NCI-H187 treated with DMSO at 0.1 percent for 48 hours (cell line): ENCODE measurements at places on chromosomes 12 and 14.

DNA sequence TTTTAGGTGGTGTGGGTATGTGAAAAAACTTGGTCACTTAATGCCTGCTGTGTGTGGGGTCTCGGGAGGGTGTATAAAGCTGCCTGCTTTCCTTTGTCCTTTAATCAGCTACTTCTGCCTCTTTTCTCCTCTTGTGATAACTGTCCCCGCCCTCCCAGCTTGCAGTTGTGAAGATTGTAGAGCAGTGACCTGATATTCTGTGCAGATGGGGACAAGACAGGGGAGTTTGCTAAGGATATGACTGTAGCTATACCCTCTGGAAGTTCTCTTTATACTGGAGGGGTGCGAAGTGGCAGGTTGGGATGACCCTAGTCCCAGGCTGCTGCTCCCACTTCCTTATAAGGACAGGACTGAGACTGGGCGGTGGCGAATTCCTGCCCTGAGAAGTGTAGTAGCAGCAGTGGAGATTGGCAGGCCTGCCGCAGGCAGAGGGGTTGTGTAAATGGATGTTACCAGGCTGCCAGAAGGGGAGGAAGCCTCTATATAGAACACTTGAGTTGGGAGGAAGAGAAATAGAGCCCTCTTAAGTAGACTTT is 835 bp downstream of the MYL6 start:
- DNase-seq: no peak

- no peak for DNase-seq
Observed at GRCh38 chr14:55532645-55533344, 47.2 kb upstream of the KTN1 start.

DNA sequence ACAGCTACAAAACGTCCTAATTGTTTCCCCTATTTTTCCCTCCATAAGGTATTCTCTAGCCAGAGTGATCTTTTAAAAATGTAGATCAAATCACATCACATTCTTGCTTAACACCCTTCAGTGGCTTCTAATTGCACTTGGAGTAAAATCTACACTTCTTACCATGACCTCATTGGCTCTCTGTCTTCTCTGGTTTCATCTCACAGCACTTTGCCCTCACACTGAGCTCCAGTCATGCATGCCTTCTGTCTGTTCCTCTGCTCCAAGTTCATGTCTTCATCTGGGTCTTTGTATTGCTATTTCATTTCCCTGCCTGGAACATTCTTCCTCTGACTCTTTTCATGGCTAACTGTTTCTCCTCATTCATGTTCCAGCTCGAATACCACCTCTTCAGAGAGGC is 220.4 kb upstream of the GARIN6 start:
- DNase-seq: no peak

- no peak for DNase-seq
Observed at GRCh38 chr12:42794806-42795205, 205.3 kb upstream of the PRICKLE1 start.

DNA sequence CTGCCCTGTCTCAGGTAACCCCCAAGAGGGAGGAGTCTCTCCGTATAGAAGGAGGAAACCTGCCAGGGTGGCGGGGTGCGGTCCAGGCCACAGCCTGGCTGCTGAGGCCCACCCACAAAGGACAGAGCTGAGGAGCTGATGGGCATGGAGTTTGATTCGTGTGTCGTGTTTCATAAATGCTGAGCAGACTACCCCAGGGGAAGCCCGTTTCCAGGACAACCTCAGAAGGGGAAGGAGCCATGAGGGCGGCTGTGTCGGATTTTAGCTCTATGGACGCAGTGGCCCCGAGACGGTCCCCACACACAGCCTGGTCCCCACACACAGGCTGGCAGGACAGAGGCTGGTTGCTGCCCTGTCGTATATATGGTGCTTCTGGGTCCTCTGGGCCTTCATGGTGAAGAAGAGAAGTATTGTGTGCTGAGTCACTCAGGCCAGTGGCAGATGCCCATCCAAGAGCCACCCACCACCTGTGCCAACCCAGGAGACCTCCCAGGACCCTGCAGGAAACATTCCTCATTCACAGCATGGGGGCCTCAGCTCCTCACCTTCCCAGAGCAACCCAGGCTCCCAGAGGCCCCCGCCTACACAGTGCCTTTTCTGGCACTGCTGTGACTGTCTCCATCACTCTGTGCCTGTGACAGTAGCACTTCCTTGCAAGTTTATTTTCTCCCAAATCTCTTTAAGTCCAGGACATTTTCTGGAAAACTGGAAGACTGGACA is 63.1 kb upstream of the RIN3 start:
- no peak for DNase-seq

DNA sequence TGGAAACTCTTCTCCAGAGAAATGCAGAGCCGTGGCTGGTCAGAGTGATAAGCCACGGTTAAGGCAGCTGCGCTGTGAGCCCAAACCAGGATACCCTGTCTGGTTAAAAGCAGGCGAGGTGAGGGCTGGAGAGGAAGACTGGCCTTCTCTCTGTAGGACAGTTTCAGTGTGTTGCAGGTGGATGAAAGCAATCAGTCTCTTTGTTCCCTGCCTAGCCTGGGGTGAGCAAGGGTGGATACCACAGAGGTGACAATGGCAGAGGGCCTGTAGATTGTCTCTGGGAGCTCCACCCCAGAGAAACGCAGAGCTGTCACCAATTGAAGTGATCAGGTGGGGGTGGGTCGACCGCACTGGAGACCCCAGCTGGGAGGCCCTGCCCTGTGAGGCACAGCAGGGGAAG is 621.9 kb downstream of the LRFN5 start:
- no peak for DNase-seq

DNA sequence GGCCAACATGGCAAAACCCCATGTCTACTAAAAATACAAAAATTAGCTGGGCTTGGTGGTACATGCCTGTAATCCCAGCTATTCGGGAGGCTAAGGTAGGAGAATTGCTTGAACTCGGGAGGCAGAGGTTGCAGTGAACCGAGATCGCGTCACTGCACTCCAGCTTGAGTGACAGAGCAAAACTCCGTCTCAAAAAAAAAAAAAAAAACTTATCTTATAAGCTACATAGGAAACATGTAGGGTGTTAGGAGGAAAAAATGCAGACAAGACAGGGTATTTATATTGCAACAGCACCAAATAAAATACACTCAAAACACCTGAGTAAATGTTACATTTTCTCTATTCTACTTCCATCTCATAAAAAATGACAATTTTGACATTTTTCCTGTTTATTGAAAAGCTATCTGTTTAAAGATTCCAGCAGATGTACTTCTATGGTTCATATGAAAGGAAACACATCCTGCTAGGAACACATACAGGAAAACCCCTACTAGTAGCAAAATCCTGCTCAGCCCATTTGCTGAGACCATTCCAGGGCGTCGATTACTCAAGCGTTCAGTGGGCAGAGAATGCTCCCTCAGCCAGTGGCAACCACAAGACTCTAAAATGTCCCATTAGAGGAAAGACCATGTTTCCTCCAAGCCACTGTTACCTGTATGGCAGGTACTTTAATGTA is 19.7 kb downstream of the CORO1C start:
- DNase-seq: no peak

GRCh38 chr12:82383930-82384552 is 25.7 kb downstream of the METTL25 start:
- no peak for DNase-seq

DNA sequence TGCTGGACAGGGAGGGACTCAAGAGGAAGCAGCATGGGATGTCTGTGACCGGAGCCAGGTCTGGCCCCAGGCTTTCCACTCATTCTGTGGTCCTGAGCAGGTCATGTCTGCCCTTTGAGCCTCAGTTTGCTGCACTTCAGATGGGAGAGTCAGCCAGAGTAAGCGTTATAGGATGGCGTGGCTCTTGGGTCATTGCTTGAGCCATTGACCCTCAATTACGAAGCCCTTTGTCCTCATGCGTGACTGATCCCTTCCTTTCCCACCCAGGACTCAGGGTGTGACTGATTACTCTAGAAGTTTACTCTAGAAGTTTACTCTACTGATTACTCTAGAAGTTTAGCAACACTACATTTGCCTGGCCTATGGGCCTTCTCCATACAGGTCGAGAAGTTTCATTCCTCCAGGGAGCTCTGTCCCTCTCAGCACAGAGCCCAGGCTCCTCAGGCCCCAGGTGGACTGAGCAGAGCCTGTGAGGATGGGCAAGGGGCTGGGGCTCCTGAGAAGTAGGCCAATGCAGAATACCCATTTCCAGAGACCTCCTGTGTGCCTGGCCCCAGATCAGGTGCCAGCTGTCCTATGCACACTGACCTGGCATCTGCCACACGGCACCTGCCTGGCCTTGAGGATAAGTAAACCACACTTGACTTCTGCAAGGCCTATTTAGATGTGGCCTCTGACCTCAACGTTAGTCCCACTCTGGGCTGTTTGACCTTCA is 7.6 kb upstream of the IFI27 start:
- DNase-seq: no peak

GRCh38 chr12:46486588-46486987 is 114.0 kb upstream of the SLC38A2 start:
- DNase-seq: no peak

DNA sequence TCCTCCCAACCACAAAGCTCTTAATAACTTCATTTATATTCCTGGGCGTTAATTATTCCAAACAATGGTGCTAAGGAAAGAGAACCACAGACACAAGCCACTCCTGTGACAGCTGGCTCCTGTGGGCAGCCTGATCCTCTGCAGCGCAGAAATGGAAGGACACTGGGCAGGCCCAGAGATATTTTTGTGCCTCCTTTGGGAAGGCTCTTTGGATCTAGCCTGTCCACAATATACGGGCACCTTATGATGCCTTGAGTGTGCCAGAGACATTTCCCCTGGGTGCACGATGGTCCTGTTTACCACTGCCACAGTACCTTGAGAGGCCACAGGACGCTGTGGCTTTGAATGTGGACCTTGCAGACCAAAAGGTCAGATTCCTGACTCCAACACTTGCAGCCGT is 2.1 kb downstream of the ASB2 start:
- DNase-seq: no peak

DNA sequence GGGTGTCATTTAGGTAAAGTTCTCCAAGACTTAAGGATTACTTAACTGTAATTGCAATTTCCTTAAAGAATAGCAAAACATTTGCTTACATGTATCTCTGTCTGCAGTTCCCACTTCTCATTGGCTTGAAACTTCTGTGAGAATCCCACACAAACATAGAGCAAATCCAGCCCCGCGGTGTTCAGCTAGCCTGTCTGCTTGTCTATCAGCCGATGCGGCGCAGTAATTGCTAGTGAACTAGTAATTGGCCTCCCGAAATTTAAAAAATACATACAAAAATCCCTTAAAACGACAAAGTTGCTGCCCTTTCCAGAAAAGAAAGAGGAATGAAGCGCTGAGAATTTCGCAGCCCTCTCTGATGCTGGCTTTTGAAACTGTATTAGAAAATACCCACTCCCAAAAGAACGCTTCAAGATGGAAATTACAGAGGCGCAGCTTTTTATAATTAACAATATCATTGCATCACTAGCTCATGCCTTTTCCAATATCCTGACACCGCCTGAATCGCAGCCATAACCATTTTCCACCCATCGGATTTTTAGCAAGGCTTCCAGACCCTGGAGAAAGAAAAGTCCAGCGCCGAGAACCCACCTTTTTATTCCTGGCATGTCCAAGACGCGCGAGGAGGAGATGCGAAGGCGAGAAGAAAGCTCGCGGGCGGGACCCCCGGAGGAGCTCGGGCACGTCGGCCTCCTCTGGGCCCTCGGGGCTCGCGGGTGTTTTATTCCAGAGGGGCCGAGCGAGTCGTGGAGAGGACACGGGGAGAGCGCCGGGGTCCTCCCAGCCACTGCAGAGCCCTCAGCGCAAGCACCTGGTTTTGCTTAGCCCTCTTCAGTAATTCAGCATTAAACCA is 646 bp downstream of the FBLN5 start:
- no peak for DNase-seq

GRCh38 chr12:106987846-106988245 is 900 bp upstream of the MTERF2 start:
- no peak for DNase-seq

DNA sequence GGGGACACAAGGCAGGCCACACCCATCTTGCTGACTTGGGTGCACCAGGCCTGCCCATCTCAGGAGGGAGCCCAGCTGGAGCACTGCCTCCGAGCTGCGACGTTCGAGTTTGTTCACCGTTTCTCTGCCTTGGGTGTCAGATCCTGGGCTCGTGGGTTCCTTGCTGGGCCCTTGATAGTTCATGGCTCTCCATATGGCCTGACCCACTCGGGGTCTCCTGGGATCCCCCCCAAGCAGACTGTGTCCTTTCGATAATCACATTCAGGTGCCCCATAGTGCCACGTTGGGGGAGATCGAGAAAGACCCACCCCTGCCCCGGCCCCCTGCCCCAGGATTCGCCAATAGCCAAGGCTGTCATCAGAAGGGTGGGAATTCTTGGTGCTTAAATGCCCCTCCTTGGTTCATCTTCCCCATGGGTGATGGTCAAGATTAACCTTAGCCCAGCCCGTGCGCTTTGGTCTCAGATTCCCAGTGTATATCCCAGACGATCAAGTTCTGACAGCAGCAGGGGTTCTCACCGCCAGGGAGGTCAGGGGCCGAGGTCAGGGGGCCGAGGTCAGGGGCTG is 7.4 kb downstream of the RFLNA start:
- DNase-seq: no peak

DNA sequence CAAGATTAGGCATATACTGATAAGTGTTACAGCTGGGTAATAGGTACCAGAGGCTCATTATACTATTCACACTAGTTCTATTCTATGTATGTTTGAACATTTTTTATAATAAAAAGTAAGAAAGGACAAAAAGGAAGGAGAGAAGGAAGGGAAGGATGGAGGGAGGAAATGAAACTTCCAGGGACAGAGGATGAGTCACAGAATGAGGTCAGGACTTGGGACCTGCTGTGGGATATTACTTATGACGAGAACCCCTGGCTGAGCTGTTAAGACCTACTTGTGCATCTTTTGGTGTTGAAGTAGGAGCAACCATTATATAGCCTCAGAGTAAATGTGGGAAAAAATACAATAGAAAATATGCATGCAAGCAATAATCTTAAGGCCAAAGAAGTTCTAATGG is 16.7 kb upstream of the TMEM260 start:
- no peak for DNase-seq

DNA sequence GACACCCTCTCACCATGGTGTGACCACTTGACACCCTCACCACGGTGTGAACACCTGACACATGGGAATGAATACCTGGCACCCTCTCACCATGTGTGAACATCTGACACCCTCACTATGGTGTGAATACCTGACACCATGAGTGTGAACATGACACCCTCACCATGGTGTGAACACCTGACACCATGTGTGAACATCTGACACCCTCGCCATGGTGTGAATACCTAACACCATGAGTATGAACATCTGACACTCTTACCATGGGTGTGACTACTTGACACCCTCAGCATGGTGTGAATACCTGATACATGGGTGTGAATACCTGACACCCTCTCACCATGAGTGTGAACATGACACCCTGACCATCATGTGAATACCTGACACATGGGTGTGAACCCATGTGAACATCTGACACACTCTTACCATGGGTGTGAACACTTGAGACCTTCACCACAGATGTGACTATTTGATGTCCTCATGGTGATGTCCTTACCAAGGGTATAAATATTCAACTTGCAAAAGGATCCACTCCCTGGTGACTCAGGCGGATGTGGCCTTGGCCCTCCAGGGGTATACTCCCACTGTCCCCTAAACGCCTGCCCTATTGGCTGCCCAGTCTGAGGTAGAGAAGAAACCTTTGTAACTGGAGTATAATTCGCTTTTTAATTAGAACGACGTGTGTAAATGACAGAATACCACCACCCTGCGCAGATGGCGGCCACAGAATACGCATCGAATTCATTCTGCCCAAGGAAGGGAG is 29.1 kb downstream of the RFLNA start:
- DNase-seq: no peak
